Retina (tissue), 1 donor: ENCODE measurements at places on chromosomes 3 and 15.

GRCh38 chr15:77782691-77783090 is 150.0 kb upstream of the LINGO1 start:
- DNase-seq = no peak

- DNase-seq = no peak
Observed at GRCh38 chr3:62100282-62100989, 272.9 kb downstream of the FEZF2 start.

GRCh38 chr15:84793431-84794161 is 23.6 kb upstream of the ALPK3 start:
- no peak for DNase-seq

DNA sequence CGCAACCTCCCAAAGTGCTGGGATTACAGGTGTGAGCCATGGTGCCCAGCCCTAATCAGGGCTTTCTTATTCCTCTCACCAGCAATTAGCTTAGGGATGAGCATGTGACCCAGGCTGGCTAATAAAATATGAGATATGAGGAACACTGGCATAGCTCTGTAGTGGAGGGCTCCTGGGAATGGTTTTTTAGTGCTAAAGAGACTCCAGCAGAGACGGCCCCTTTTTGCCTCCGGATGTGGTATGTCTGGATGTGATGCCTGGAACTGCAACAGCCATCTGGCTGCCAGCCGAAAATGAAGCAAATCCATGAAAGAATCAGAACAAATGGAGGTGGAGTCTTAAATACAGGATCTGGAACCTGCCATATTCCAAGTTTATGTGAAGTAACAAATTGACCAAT is 69.1 kb upstream of the MAGI1 start:
- no peak for DNase-seq

DNA sequence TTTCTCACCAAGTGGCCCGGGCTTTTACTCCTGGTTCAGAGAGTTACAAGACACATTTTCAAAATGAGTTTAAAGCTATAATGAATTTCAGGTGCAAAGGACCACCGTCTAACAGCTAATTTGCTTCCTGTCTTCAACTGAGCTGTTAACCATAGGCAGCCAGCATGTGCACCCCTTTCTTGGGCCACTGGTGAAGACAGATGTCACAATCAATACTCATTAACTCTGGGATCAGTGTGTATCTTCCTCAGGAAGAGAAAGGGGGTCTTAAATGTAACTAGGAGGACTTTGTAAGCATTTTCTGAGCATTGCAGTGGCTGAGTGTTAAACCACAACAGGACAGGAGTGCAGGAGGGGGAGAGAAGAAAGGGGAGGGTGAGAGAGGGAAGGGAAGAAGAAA is 750.7 kb upstream of the CFAP20DC start:
- DNase-seq = peak; percentile 35

- DNase-seq = no peak
Observed at GRCh38 chr3:37400945-37401344, 226.6 kb upstream of the LRRFIP2 start.

GRCh38 chr15:67097930-67098740 is 32.7 kb downstream of the SMAD3 start:
- DNase-seq = no peak

DNA sequence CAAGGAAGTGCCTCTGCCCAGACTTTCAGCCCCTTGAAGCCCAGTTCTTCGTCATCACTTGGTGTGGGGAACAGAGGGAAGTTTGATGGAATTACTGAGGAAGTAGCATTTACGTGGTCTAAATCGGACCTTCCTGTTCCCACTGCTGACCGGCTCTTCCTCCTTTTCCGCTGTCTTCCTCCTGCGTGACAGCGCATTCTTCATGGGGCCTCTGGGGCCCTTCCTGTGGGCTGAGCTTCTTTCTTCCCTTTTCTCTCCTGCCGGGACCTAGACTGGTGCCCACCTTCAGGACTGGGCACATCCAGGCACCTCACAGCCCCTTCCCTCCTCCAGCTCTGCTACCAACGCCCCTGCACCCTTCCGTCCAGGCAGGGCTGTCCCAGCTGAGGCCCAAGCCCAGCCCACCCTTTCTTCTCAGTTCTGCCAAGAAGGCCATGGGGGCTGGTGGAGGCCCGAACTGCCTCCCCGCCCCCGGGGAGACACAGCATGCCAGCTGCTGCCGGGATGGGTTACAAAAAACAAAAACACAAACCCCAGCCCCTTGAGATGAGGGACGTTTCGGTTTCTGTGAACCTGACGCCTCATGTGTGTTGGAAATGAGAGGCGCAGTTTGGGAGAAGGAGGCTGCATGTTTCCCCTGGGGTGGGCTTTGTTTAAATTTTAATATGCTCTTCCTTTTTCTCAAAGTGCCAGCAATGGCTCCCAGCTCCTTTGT is 19.1 kb downstream of the ZNF710 start:
- no peak for DNase-seq
